Stimulated activated naive B cell treated with anti-CD40 and anti-IgM and Interleukin-4, amounts not matched to agents 10 μg/mL and 1 μg/mL and 100 μg/mL, for 72 hours (primary cell): ENCODE measurements at places on chromosomes 11 and 22.

DNA sequence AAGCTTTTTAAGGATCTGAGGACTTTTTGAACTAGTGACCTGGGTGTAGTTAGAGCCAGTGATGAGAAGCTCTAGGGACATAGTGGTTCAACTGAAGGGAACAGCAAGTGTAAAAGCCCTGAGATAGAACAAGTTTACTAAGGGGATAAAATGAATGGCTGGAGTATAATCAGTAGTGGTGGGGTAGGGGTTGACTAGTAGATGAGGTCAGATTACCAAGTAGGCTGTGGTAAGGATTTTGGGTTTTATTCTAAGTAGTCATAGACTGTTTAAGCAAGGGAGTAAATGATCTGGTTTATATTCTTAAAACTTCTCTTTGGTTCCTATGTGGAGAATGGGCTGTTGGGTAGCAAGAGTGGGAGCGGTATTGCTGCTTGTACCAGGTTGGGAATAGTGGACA is 15.3 kb downstream of the TRIM44 start:
- no peak for DNase-seq

DNA sequence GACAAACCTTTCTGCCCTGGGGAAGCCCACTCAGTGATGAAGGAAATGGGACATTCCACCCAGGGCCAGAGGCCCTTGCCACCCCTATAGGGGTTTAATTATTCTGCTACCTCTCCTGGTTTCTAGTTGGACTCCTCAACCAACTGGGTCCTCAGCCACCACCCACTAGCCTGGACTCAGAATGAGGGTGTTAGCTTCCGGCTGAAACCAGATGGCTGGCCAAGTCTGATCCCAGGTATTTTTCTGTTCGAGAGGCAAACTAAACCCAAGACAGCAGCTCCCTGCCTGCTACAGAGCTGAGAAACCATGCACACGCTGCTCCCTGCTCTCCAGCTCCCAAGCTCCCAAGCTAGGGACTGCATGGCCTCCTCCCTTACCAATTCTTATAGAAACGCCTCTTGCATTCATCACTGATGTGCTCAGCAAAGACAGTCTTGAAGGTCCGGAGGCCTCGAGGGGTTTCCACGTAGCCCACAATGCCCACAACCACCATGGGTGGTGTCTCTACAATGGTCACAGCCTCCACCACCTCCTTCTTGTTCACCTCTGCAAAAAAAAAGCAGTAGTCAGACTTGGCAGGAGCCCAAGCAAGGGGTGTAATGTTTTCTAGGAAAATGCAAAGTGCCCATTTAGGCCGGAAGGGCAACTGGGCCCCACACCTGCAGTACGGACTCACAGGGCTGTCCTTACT is 2.2 kb downstream of the RPL3 start:
- DNase-seq, result no peak

GRCh38 chr11:133360860-133361688 is 171.2 kb downstream of the OPCML start:
- DNase-seq, result no peak

DNA sequence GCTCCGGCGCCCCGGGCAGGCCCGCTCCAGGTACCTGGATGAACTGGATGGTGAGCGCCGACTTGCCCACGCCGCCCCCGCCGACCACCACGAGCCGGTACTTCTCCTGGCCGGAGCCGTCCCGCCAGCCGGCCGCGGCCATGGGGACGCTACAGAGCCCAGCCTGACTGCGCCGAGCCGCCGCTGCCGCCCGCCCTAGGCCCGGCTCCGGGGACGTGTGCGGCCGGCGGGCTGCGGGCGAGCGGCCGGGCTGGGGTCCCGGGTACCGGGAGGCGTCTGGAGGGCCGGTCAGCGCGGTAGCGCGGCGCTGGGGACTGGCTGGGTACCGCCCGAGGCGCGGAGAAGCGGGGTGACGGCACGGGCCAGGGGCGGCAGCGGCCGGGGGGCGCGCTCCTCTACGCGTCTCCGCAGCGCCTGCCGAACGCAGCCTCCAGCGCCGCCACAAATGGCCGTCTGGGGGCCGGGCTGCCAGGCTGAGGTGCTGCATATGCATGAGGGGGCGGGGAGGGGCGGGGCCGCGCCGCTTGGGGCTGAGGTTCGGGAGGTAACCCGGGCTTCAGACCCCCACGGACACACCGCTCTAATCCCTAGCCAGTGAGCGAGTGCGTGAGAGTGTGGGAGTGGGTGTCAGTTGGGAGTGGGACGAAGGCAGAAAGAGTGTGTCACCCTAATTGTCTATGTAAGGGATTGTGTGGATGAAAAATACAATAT is at the start of gene RRAS2:
Gene RRAS2 (minus strand): TSS at position 455 of the 711 bp plus-strand sequence. CDS start 313 bp downstream, at position 142.
- peak; percentile 77 for DNase-seq

GRCh38 chr11:13669544-13670488 is 1.3 kb downstream of the FAR1 start:
- DNase-seq, result no peak

- DNase-seq, result no peak
Observed at GRCh38 chr11:79413268-79413667, 27.6 kb downstream of the TENM4 start.

- no peak for DNase-seq
Observed at GRCh38 chr11:66489636-66490035, 9.4 kb downstream of the DPP3 start.

GRCh38 chr11:67007126-67007525 is 15.8 kb upstream of the SYT12 start:
- DNase-seq, result no peak

DNA sequence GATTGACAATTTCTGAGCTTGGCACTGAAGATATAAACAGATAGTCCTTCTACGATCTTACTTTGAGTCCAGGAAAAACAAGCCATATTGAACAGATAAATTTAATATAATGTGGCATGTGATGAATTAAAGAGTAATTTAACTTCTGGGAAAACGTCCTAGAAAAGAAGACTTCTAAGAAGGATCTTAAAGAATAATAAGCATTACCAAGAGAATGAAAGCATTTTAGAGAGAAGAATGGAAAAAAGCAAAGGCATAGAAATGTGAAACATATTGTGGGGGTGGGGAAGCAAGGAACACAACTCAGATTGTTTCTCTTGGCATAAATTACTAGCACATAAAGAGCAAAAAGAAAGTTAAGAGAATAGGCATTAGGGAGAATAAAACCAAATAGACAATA is 5.4 kb downstream of the DDIAS start:
- DNase-seq, result no peak

DNA sequence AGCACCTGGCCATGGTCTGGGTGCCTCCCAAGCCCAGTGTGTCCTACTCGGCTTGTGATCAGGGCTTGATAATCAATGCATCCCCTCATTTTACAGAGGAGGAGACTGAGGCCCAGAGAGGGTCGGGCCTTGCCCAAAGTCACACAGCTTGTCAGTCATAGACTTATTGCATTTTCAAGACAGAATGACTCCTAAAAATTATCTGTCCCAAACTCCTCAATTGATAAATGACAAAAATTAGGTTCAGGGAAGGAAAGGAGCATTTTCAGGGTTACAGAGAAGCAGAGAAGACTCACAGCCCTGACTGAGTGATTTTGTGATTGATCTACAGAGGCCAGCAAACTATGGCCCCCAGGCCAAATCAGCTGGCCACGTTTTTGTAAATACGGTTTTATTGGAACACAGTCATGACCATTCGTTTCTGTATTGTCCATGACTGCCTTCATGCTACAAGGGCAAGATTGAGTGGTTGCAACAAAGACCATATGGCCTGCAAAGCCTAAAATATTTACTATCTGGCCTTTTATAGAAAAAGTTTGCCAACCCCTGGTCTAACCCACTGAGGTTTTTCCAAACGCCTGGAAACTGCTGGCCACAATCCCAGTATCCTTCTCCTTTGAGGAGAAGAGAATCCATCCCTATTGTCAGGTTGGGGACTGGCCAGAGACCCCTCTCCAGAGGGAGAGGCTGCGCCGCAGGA is 35.1 kb upstream of the NAV2 start:
- DNase-seq, result no peak

DNA sequence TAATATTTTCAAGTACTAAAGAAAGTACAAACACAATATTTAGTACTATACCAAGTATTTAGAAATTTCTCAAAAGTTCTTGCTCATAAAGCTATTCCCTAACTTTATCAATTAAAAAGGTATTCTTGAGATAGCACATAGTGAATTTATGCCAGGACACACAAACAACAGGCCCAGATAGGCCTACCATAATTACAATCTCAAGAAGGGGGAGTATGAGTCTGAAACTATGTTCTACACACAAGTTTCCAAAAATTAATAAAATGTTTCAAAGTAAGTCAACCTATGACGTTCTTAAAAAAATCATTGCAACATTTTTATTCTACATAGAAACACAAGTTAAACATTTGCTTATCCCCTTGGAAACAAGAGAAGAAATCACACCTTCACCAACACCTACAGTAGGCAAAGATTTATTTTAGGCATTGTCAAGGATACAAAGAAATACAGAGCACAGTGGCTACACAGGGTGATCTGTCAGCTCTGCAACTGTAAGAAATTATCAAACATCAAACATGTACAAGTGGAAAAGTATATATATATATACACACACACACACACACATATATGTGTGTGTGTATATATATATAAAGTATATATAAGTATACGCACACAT is 843.9 kb upstream of the CCDC90B start:
- DNase-seq, result no peak

DNA sequence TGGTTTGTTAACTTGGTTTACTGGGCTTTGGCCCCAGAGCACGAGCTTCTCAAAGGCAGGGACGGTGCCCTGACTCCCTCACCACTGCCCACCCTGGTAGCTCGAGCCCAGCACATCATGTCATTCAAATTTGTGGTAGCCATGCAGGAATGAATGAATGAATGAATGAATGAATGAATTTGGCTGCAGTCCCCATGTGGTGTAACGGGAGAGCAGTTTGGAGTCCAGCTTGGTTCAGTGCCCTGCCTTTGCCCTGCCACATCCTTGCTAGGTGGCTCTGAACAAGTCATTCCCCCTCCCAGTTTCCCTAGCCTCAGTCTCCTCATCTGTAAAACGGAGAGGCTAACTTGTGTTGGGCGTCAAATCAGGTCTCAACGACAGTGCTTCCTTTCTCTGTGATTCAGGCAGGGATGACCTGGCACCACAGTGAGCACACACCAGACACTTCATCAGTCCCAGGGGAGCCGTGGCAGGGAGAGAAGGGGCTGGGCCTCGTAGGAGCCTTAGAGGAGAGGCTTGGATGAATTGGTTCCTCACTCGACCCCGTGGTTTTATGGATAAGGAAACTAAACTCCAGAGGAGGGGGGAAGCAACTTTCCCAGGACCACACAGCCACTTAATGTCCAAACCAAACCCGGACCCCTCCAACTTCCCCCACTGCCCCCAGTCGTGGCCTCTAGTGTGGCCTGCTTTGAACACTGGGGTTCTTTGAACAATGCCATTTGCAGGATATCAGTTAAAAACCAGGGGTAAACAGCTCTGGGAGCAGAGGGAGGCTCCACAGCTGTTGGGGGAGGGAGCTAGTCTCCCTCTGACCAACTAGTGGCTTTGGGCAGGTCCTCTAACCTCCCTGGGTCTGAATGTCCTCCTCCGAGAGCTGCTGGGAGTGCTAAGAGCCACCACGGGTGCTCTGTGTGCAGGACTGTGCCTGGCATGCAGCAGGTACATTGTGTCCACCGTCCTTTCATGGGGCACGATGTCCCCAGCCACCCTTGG is 86.2 kb downstream of the CACNA1I start:
- no peak for DNase-seq

- DNase-seq, result no peak
Observed at GRCh38 chr11:75276686-75277085, 36.1 kb downstream of the TPBGL start.

DNA sequence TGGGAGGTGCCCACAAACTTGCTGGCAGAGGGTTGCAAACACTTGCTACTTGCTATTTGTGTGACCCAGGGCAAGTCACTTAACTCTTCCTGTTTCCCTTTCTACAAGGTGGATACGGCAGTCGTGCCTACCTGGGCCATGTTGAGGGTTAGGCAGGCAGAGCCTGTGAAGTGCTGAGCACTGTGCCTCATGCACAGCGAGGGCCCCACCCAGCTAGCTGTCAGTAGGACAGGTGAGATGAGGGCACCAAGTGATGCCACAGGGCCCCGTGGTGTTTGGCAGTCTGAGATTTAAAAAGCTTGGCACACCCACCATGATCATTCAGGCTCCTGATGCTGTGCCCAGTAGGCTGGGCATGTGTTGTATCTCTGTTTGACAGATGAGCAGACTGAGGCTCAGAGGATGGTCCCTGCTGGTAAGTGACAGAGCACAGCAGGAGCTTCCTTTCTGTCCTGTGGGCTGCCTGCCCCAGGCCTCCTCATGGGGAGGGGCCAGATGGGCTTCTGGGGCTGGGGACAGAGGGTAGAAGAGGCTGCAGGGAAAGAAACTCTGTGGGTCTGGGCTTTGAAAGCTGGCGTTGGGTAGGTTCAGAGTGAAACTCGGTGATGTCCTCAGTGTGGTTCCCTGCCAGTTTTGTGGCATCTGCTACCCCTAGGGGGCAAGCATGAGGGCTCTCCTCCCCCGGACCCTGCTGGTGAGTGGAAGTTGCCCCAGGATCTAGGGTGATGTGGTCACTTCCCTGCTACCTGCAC is 59.3 kb downstream of the TSPAN18 start:
- DNase-seq, result no peak

- no peak for DNase-seq
Observed at GRCh38 chr11:1177020-1177770, 19.4 kb downstream of the MUC5AC start.

- no peak for DNase-seq
Observed at GRCh38 chr22:49725516-49725915, 102.2 kb downstream of the BRD1 start.

- no peak for DNase-seq
Observed at GRCh38 chr11:37774441-37774840, 1176.4 kb upstream of the RAG2 start.

- no peak for DNase-seq
Observed at GRCh38 chr11:10666556-10667520, 26.7 kb downstream of the IRAG1 start.

DNA sequence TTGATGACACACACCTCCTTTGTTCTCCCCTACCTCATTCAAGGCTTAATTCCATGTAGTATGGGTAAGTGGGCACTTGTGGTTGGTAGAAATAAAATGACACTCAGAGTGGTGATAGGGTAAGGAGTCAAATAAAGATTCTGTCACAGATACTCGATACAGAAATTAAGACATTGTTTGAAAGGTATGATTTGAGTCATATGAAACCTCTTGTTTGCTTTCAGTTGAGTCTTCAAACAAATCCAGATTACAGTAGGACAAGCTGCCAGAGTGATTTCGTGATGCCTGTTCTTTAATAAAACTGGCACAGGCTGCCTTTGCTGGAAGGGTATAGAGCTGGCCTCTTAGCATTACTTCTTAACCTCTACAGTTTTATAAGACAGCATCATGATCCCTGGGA is 182.4 kb downstream of the SPON1 start:
- DNase-seq, result no peak

DNA sequence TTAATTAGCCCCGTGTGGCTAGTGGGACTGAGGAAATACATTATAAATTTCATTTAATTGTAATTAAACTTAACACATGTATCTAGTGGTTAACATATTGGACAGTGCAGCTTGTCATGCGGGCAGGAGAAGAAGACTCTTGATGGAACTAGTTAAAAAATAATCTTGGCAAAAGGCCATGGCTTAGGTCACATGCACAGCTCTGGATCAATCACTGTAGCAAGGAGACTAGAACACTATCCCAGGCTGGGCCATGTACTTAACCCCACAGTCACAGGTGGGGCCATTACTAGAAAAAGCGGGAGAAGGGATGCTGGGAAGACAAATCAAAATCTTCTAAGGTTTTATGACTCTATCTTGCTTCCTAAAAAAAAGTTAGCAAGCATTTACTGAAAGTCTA is 8.7 kb upstream of the HEPACAM start:
- DNase-seq, result no peak
